ENCODE measurements at places on chromosomes 5 and 9.

DNA sequence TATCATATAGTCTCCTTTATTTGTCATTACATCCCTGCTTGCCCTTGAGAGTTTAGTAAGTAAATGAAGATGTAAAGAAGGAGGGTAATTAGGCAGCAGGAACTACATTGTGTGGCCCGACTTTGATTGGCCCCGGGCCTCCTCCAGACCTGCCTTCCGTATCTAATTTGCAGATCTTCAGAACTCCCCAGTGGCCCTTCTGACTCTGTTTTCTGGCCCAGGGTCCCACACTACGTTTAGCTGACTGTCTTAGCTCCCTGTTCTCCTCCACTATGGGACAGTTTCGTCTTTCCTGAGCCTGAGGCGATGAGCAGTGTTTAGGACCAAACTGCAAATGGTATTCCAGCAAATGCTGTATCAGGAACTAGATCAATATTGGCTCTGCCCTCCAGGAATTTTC lies 21.6 kb upstream of the CTSL start:
- ATAC-seq: no peak

DNA sequence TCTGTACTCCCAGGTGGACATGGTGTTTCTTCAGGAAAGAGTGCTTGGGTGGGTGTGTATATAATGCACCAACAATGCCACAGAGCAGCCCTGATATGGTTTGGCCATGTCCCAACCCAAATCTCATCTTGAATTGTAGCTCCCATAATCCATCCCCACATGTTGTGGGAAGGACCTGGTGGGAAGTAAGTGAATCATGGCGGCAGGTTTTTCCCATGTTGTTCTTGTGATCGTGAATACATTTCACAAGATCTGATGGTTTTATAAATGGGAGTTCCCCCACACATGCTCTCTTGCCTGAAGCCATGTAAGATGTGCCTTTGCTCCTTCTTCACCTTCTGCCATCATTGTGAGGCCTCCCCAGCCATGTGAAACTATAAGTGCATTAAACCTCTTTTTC lies 158.5 kb downstream of the NR3C1 start:
- no peak for ATAC-seq

GRCh38 chr9:74953235-74953751 lies 581 bp upstream of the C9orf40 start:
- no peak for ATAC-seq

- ATAC-seq: no peak
Observed at GRCh38 chr5:33470544-33470943, 29.8 kb downstream of the TARS1 start.

- no peak for ATAC-seq
Observed at GRCh38 chr9:114799441-114799840, 6.4 kb downstream of the TNFSF15 start.

- ATAC-seq: peak; percentile 86
Observed at GRCh38 chr5:43304525-43304924, 8.7 kb downstream of the HMGCS1 start.

- ATAC-seq: no peak
Observed at GRCh38 chr5:112931473-112931872, 9.4 kb upstream of the REEP5 start.

GRCh38 chr9:124343533-124344290 lies 71.5 kb downstream of the PSMB7 start:
- no peak for ATAC-seq

DNA sequence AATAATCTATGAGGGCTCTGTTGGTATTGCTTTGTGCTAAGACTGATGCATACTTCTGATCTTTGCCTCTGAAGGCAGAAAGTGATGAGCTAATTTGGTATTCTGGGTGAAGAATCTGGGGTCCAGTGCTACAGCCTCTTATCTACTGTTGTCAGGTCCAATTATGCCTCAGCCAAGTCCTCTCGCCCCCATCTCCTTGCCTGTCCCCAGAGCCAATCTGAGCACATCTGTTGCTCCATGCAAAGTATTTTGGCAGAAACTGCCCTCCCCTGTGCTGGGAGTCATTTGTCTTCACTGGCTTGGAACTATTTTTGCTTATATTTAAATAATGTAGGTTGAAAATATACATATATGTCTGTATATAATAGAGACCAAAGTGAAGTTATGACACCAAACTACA lies 23.4 kb downstream of the LSM11 start:
- ATAC-seq: no peak

DNA sequence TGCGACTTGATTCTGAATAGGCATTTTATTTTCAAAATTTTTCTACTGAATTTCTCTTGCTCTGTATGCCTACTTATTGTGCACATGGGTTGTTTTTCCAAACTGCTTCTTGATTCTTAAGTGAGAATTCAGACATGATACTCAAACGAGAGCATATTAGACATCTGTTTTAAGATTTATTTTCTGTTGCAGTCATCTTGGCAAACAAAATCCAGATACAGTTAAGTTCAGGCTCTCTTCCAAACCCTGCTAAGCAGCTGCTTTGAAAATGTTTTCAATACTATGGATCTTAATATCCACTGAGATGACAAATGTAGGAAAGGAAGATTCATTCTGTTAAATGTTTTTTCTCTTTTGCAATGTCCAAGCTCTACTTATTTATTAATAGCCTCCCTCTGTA lies 4.5 kb downstream of the TMEM215 start:
- no peak for ATAC-seq

GRCh38 chr5:11293523-11293922 lies 532.5 kb upstream of the DAP start:
- no peak for ATAC-seq

- ATAC-seq: no peak
Observed at GRCh38 chr9:134944351-134944802, 26.7 kb upstream of the FCN1 start.

DNA sequence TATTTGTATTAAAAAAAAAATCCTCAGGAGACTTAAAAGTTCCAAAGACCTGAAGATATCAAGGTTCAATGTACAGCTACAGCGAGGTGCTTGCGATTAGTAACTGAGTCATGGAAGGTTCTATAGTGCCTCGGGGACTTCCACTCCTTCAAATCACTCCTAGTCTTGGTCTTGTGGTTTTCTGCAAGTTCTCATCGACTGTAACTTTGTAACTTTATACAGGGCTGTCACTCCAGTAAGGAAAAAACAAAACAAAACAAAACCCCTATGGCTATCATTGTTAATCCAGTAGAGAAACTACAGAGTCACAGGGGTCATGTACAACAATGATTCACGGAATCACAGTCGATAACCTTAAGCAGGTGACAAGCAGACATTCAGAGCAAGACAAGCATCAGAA lies 39.8 kb upstream of the SELENOP start:
- no peak for ATAC-seq

GRCh38 chr9:137171149-137171900 lies 531 bp downstream of the TMEM210 start:
- no peak for ATAC-seq

DNA sequence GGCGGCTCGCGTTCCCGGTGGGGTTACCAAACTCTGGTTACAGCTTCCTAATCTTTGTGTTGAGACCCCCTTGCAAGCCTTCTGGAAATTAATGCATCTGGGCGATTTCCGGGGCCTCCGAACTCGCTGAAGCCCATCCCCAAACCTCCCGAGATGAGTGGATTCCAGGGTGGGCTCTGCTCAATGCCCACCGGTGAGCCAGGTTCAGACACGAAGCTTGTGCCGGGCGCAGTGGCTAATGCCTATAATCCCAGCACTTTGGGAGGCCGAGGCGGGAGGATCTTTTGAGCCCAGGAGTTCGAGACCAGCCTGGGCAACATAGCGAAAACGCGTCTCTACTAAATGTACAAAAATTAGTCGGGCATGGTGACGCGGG lies 356 bp upstream of the HACD4 start:
- no peak for ATAC-seq

DNA sequence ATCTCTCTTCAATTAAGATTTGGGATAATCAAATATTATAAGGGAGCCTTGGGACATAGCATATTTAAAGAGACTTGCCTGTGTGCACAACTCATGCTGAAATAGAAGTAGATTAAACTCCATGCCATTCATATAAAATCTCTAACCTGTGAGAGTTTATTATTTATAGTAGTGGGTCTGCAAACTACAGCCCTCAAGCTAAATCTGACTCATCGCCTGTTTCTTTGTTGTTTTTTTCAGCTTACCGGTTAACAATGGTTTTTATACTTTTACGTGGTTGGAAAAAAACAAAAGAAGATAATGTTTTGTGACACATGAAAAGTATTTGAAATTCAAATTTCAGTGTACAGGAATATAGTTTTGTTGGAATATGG lies 61.9 kb upstream of the GHR start:
- no peak for ATAC-seq

DNA sequence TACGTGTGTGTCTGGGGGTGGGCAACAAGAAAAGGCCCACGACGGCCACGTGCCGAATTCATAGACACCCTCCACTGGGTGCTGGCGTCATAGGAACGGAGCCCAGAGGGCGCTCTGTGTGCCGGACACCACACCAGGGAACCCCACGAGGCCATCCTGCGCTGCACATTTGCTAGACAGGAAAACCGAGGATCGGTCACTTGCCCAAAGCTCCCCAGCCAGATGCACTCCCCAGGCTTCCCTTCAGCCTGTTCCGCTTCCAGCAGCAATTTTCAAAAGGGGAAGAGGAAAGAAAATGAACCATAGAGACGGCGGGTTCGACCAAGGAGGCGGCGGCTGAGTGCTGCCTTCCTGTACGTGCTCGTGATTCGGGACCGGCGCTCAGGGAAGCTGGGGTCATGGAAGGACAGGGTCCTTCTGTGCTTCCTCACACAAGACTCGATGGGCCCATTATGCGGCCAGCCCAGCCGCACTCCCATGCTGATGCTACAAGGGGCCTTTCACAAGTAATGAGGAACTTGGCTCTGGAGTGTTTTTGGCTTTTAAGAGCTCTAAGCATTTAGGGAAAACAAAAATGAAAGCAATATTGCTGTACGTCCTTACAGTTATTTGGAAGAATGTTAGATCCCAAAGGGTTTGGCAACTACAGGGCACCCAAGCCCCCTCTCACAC lies 124.6 kb upstream of the SARDH start:
- no peak for ATAC-seq

GRCh38 chr5:94832685-94833084 lies 214.2 kb downstream of the SLF1 start:
- ATAC-seq: no peak

DNA sequence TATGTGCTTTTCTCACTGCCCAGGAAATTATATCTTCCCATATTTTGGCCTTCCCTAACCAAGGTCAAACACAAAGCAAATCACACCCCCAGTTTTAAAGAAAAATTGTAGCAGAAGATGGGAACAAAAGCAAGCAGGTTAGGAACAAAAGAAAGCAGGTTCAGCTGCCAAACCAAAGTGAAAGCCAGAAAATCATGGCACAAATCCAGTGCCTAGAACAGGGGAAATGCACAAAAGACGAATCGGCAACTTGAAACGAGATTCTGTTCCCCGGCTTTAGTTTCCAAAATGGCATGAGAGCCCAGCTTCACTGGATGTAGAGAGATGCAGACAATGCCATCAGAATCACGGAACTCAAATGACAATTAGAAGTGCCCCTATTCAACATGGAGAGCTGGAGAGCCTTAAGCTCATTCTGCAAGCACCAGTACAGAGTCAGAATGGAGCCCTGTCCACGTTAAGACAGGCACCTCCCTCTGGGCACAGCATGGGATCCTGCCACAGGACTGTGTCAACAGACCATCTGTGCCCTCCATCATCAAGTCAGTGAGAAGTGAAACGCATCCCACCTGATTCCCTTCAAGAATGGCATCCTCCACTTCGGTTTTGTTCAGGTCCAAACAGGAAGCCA lies 13.8 kb downstream of the DNAH5 start:
- no peak for ATAC-seq

GRCh38 chr5:25448190-25448621 lies 803.4 kb upstream of the CDH10 start:
- ATAC-seq: no peak

DNA sequence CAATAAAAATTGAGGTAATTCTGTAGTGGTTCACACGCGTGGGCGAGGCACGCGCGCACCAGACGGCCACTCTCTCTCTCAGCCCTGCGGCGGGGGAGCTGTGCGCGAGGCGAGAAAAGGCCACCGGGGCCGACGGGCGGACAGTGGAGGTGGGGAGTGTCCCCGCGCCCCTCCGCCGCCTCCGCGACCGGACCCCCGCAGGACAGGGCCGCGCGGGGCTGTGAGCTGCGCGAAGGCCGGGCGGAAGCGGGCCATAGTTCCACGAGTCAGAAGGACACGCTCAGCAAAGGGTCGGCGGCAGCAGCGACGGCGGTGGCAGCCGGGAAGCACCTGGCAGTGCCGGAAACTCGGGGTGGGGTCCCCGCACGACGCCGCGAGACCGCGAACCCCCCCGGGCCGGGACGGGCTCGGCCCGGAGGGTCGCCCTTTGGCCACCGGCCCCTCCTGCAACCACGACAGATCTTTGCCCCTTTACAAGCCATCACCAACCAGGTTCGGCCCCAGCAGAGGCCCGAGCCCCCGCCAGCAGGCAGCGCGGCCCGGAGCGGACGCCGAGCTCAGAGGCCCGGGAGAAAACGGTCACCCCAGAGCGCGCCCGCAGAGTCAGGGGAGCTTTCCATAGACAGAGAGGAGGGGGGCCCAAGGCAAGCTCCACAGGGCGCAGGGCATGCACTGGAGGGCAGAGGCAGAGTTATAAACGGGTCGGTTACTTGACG lies 60.9 kb downstream of the ZNF354C start:
- ATAC-seq: no peak

DNA sequence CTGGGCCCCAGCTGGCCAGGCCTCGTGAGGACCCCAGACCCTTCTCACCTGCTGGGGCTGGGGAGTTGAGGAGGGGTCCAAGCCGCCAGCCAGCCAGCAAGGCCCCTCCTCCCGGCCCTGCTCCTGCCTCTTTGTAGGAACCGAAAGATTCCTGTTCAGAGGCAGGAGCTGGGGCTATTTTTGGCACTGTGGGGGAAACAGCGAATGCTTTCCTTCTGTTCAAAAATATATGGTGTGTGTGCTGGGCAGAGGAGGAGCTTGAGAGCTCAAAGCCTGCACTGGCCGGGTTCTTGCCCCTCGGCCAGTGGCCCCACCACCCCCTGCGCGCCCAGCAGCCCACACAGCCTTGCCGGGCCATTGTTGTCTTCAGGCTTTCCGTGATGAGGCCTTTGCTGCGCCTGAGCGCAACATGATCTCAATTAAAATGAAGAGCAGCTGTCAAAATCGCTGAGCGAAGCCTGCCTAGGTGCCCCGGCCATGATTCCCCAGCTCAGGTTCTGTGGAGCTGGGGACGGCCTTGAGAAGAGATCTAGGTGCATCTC lies 13.4 kb downstream of the NCS1 start:
- ATAC-seq: no peak

- peak; percentile 31 for ATAC-seq
Observed at GRCh38 chr9:137240318-137240840, 708 bp upstream of the TUBB4B start.

DNA sequence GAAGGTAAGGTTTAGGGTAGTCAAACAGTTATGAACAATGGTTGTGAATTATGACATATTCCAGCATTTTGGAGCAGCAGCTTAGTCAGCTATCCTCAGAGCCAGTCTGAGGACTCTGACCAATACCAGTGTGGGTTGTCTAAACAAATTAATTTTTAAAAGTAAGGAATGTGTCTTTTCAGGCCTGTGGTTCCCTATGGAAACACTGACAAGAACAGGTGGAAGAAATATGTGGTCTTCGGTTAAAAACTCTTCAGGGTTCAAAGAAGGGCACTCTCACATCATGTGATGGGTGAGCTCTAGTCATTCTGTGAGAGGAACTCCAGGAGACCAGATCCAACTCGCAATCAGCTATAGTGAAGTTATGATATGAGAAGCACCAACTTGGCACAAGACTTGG lies 33.5 kb upstream of the ALDOB start:
- no peak for ATAC-seq

- ATAC-seq: no peak
Observed at GRCh38 chr9:138116521-138116920, 238.9 kb downstream of the CACNA1B start.
